ENCODE measurements at places on chromosomes 2 and 18. TPM values are rescaled to one million over a fixed set of nuclear protein-coding genes. Genes with fewer than 3 reads are reported as not detected.

GRCh38 chr18:53426666-53427184 is 797.7 kb downstream of the MBD2 start:
- no peak for DNase-seq
- H3K4me3 ChIP-seq: no peak overlapping the region
- no peak overlapping the region for H3K27ac ChIP-seq
- no peaks in the 10 kb centered on the region for H3K36me3 ChIP-seq
- H3K27me3 ChIP-seq: no peaks in the 10 kb centered on the region

GRCh38 chr2:71756280-71756906 is 303.0 kb downstream of the DYSF start:
- no peak overlapping the region for H3K27ac ChIP-seq
- no peak overlapping the region for H3K4me3 ChIP-seq
- no peaks in the 10 kb centered on the region for H3K4me1 ChIP-seq

GRCh38 chr18:42807887-42808286 is 307.6 kb downstream of the RIT2 start:
- H3K27me3 ChIP-seq: no peaks in the 10 kb centered on the region
- no peak for DNase-seq
- H3K4me1 ChIP-seq: no peaks in the 10 kb centered on the region
- H3K36me3 ChIP-seq: no peaks in the 10 kb centered on the region

DNA sequence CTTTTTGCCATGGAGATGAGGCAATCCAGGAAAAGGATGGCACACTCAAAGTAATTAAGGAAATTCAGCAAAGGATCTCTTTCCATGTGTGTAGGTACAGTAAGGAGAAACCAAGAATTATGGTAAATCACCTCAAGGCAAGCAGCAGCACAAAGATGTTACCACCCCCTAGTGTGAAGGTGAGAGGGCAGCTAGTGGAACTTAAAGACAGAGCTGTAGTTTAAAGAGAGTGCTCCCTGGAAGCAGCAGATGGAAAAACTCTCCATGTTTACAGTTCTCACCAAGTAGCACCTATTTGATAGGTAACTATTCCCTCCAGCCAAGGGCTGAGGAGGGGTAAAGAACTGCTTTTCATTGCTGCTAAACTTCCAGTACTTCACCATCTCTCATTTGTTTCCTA is 860.4 kb upstream of the CRIM1 start:
- DNase-seq: no peak
- no peak overlapping the region for H3K4me3 ChIP-seq
- H3K36me3 ChIP-seq: no peaks in the 10 kb centered on the region
- H3K27me3 ChIP-seq: no peaks in the 10 kb centered on the region

DNA sequence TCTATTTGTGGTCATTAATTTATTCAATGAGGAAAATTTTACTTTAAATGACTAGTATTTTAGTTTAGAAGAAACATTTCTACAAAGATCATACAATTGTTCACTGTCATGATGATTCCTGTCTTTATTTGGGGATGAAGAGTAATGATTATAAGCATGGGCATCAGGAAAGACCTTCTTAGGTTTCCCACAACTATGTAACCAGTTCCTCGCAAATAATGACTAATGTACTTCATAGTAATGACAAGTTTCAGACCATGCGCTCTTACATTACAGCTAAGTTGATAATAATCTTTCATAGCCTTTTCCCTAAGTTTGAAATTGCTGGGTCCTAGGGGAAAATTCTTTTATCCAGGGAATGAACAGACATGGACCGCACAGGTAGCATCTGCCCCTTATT is 90.5 kb downstream of the MYO5B start:
- no peaks in the 10 kb centered on the region for H3K36me3 ChIP-seq
- no peak overlapping the region for H3K27ac ChIP-seq
- no peaks in the 10 kb centered on the region for H3K27me3 ChIP-seq
- DNase-seq: no peak
- no peak overlapping the region for H3K4me3 ChIP-seq

DNA sequence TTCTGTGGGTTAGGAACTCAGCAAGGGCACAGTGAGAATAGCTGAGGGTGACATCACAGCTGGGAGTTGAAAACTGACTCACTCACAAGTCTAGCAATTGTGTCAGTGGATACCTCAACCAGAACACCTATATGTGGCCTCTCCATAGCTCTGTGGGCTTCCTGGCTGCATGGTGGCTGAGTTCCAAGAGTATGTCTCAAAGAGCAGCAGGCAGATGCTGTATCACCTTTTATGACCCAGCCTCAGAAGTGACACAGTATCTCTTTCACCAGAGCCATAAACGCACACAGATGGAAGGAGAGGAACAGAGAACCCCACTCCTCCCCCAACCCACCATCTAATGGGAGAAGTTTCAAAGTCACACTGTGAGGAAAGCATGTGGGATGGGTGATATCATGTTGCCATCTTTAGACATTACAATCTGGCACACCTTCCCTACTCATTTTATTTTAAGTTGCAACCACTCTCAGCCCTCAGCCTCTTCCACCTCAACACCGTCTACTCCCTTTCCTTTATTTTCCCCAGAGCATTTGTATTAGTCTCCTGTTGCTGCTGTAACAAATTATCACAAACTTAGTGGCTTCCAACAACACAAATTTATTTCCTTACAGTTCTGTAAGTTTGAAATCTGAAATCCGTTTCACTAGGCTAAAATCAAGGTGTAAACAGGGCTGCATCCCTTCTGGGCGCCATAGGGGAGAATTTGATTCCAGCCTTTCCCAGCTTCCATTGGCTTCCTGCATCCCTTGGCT is 134.6 kb upstream of the SPATS2L start:
- H3K27me3 ChIP-seq: no peaks in the 10 kb centered on the region
- H3K4me1 ChIP-seq: no peaks in the 10 kb centered on the region
- H3K27ac ChIP-seq: no peak overlapping the region
- DNase-seq: no peak
- no peaks in the 10 kb centered on the region for H3K36me3 ChIP-seq

- H3K36me3 ChIP-seq: no peaks in the 10 kb centered on the region
- DNase-seq: no peak
- peaks cover 3% of the 10 kb centered on the region for H3K27me3 ChIP-seq
- H3K27ac ChIP-seq: no peak overlapping the region
Observed at GRCh38 chr2:184599054-184599871, 934 bp downstream of the ZNF804A start.

- no peak overlapping the region for H3K27ac ChIP-seq
- no peaks in the 10 kb centered on the region for H3K4me1 ChIP-seq
- no peak overlapping the region for H3K4me3 ChIP-seq
- no peaks in the 10 kb centered on the region for H3K27me3 ChIP-seq
- no peaks in the 10 kb centered on the region for H3K36me3 ChIP-seq
Observed at GRCh38 chr18:51091270-51091669, 61.3 kb downstream of the SMAD4 start.

DNA sequence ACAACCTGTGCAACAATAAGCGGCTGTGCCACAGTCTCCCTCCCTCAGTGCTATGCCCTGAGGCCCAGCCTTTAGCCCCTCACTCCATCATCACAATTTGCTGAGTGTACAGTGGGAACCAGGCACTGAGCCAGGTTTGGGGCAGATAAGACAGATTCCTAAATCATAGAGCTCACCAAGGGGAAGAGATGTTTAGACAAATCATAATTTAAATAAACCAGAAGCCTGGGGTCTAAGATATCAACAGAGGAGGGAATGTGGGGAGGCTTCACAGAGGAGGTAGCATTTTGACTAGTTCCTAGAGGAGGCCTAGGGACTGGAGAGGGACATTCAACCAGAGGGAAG is 139.3 kb upstream of the EPAS1 start:
- no peaks in the 10 kb centered on the region for H3K4me1 ChIP-seq
- no peak overlapping the region for H3K27ac ChIP-seq
- no peaks in the 10 kb centered on the region for H3K27me3 ChIP-seq
- no peaks in the 10 kb centered on the region for H3K36me3 ChIP-seq
- H3K4me3 ChIP-seq: no peak overlapping the region

The ALPI gene
- not detected for polyA plus RNA-seq

The C2orf66 gene
- polyA plus RNA-seq: not detected

The IKZF2 gene
- 4.0 TPM for polyA plus RNA-seq

The GREB1 gene
- 0.16 TPM for polyA plus RNA-seq

The FOXI3 gene
- polyA plus RNA-seq: not detected

The CLEC4F gene
- not detected for polyA plus RNA-seq

The CPLX4 gene
- not detected for polyA plus RNA-seq

The CHPF gene
- polyA plus RNA-seq: 8.7 TPM

The GAREM1 gene
- polyA plus RNA-seq: not detected

The DTYMK gene
- 41.1 TPM for polyA plus RNA-seq

All from CD8-positive, alpha-beta memory T cell (primary cell).